Activated T-cell treated with anti-CD3 and anti-CD28 coated beads for 4 hours (primary cell): ENCODE measurements at places on chromosomes 3 and 15.

DNA sequence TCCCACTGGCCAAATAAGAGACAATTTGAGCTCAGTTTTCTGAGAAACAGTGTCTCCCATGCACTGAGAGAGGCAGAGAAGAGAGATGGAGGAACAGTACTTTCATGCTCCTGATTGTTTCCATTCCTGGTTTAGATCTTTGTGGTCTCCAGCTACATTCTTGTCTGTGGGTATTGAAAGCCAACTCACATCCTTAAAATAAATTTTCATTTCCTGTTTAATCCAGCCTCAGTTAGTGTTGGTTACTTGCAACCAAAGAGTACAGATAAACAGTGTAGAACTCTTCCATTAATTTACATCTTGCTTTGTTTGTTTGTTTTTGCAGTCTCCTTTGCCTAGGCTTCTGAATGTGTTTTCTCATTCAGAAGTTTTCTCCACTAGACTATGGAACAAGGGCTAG lies 123.7 kb upstream of the CLSTN2 start:
- DNase-seq = no peak

DNA sequence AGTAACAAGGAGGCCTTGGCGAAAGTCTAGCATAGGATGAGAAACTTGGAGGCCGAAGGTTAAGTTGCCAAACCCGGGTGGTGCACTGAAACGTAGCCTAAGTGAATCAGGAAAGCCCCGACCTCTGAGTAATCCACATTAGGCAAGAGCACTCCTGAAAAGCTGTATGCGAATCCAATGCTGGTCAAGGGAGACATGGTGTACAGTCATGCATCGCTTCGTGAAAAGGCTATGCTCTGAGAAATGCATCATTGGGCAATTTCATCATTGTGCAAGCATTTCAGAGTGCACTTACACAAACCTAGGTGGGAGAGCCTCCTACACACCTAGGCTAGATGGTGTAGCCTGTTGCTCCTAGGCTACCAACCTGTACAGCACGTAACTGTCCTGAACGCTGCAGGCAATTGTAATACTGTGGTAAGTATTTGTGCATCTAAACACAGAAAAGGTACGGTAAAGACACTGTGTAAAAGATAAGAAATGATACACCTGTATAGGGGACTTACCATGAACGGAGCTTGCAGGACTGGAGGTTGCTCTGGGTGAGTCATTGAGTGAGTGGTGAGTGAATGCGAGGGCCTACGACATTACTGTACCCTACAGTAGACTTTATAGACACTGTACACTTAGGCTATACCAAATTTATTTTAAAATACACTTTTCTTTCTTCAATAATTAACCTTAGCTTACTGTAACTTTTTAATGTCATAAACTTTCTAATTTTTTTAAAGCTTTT lies 222.5 kb downstream of the SHQ1 start:
- no peak for DNase-seq

- DNase-seq = no peak
Observed at GRCh38 chr15:31498329-31498728, 171.7 kb downstream of the KLF13 start.

GRCh38 chr3:180594631-180595558 lies 7.1 kb upstream of the TTC14 start:
- no peak for DNase-seq

- no peak for DNase-seq
Observed at GRCh38 chr3:186093271-186093900, 15.5 kb downstream of the ETV5 start.

- DNase-seq = no peak
Observed at GRCh38 chr3:10473581-10474274, 31.7 kb downstream of the ATP2B2 start.

- DNase-seq = no peak
Observed at GRCh38 chr3:174337227-174337626, 521.9 kb upstream of the NAALADL2 start.

GRCh38 chr3:12705981-12706380 lies 42.1 kb upstream of the RAF1 start:
- no peak for DNase-seq

DNA sequence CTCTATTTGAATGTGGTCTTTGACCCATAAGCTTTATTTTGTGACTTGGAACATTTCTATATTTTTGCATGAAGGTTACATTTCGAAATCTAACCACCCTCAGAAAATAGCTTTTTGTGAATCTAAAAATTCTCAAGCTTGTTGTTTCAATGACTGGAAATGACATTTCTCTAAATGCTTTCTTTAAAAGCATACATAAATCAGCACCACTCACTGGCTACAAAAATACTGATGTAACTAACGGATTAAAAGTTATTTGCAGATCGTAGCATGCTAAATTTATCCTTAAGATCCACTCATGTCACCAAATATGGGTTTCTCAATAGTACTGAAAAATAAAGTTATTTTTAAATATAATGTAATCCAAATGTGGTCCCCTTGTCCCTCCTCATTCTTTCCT lies 55.2 kb upstream of the ACAN start:
- DNase-seq = no peak

DNA sequence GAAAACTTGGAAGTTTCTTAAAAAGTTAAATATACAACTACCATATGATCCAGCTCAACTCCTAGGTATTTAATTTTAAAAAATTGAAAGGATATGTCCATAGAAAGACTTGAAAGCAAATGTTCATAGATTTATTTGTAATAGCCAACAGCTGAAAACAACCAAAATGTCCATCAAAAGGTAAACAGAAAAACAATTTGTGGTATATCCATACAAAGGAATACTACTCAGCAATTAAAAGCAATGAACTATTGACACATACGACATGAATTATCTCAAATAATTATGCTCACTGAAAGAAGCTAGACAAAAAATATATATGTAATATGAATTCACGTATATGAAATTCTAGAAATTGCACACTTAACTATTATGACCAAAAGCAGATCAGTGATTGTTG lies 249.5 kb downstream of the MEIS2 start:
- no peak for DNase-seq

- no peak for DNase-seq
Observed at GRCh38 chr15:77816983-77817382, 184.3 kb upstream of the LINGO1 start.

DNA sequence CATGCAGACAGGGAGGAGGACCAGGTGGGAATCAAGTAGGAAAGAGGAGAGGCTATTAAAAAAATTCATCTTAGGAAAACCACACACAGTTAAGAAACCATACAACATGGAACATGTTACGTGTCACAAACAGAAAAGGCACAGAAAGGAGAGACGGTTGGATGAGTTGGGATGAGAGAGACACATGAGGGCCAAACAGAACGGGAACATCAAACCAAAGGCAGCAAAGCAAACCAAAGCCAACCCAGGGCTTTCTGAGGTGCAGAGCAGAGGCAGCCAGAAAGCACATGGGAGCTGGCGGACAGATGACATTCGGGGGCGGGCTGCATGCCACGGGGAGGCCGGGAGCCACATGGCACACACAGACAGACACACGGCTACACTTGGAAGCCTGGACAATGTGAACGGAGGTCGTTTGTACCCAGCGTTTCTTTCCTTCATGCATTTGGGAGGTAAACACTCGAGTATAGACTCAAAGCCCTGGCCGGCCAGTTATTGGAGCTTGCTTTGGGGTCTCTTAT lies 8.6 kb upstream of the SEC13 start:
- DNase-seq = no peak

GRCh38 chr15:64224511-64224910 lies 61.7 kb upstream of the PPIB start:
- DNase-seq = no peak

DNA sequence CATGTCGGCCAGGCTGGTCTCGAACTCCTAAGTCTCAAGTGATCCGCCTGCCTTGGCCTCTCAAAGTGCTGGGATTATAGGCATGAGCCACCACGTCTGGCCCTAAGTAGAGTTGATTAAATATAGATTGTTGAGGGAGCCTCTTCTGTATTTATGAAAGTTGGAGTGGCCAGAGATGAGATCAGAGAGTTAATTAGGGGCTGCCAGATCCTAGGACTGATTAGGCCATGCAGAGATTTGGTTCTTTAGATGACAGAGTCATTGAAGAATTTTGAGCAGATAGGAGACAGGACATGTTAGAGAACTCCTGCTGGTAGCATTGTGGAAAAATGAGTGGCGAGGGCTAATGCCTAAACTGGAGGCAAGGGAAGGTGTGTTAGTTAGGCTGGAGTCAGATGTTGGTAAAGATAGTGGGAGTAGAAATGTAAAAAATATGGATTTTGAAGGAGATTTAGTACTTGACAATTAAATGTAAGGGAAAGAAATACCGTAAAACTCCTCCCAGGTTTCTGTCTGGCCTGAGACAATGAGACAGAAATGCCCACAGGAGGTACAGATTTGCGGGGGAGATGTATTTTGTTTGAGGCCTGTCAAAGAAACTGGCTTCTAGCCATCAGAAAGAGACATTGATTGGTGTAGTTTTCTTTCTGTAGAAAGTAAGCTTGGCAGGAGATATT lies 23.4 kb downstream of the SACM1L start:
- DNase-seq = no peak

DNA sequence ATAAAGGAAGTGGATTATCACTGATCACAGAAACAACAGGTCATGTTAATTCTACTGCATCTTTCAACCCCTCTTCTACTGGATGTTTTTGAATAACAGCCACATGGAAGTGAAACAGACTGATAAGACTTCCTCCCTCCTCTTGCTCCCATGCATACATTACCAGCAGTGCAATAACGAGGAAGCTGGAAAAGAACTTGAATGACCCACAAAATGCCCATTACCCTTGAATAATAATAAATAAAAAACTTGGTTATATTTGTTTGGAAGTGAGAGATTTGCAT lies 51.6 kb downstream of the RARB start:
- DNase-seq = no peak
